Stimulated activated CD4-positive, alpha-beta T cell treated with anti-CD3 and anti-CD28 coated beads, Interleukin-12 subunit alpha, Interleukin-12 subunit beta, amount 100 ng/mL, for 4 hours (primary cell): ENCODE measurements at places on chromosomes 3 and 15.
A peak's percentile ranks its signal among the peaks of the same experiment; 100 is the strongest.

DNA sequence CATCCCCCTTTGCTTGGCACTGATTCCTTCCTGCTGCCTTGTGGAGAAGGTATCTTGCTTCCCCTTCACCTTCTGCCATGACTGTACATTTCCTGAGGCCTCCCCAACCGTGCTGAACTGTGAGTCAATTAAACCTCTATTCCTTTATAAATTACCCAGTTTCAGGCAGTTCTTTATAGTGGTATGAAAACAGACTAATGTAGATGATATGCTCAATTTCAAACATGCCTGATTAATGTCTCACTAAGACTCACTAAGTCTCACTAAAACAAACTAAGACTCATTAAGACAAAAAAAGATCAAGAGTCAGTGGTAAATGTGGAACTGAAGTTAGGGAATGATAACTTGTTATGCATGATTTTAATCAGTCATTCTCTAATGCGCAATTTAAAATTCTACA lies 606.6 kb downstream of the RBMS3 start:
- no peak for DNase-seq

- DNase-seq, result no peak
Measured at GRCh38 chr15:101804941-101805340, 1.6 kb downstream of the OR4F6 start.

GRCh38 chr3:46479021-46479420 lies 14.3 kb upstream of the LTF start:
- DNase-seq, result no peak

- no peak for DNase-seq
Measured at GRCh38 chr15:43187544-43188155, 2.4 kb downstream of the CCNDBP1 start.

DNA sequence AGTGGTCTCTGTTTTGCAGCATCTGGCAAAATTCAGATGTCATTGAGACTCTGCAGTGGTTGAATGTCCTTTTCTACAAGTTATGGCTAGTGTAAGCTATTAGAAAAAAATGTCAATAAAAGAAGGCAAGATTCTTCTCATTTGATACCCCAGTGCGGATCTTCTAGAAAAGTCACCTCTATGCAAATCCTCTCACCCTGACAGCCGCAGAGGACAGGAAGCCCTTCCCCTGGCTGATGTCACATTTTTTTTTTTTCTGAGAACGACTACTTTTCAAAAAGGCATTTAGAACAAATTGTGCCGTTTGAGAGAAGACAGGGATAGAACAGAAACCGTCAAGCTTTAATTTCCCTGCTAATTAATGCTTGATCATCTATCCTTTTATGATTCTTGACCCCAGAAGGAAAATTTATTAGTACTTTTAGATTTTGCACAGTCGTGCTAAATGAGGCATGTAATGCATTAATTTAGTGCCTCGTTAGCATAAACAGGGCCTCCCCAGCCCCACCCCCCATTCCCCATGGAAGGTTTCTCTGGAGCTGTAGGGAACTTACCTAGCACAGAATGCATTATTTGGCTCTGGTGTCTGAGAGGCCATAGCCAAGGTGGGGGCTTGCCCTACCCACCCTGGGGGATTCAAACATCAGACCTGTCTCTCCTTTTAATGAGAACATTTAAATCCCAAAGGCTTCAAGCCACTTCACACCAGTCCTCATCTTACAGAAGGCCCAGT lies 183.8 kb downstream of the OPA1 start:
- no peak for DNase-seq

GRCh38 chr15:78983146-78983918 lies 38.5 kb upstream of the CTSH start:
- no peak for DNase-seq

DNA sequence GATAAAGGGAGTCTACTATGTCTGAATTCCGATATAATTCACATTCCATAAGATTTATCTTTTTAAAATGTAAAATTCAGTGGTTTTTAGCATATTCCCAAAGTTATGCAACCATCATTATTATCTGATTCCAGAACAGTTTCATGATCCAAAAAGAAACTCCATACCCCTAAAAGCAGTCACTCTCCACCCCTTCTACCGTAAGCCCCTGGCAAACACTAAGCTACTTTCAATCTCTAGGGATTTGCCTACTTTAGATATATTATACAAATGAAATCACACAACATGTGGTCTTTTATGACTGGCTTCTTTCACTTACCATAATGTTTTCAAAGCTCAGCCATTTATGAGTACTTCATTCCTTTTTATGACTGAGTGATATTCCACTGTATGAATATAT lies 65.6 kb downstream of the TMEM212 start:
- no peak for DNase-seq

GRCh38 chr3:166570102-166570501 lies 732.9 kb upstream of the BCHE start:
- no peak for DNase-seq

DNA sequence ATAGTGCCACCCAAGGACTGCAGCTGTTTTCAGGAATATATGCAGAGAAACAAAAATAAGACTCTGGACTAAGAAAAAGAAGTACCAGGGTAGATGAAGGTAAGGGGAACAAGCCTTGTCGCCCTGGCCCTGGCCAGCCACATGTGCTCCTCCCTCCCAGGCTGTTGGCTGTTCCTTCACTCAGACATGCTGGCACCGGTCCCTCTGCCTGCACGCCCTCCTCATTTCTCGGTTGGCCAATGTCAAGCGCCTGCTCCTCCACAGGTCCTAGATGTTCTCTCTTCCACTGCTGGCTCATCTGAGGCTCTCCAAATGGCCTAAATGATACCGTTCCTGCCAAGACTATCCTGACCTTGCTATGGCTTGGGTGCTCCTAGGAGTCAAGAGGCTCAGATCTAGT lies 288.4 kb upstream of the LYSMD4 start:
- no peak for DNase-seq

GRCh38 chr3:52061121-52061910 lies 4.9 kb upstream of the DUSP7 start:
- no peak for DNase-seq

GRCh38 chr3:195558602-195559001 lies 15.5 kb upstream of the PPP1R2 start:
- DNase-seq, result no peak

DNA sequence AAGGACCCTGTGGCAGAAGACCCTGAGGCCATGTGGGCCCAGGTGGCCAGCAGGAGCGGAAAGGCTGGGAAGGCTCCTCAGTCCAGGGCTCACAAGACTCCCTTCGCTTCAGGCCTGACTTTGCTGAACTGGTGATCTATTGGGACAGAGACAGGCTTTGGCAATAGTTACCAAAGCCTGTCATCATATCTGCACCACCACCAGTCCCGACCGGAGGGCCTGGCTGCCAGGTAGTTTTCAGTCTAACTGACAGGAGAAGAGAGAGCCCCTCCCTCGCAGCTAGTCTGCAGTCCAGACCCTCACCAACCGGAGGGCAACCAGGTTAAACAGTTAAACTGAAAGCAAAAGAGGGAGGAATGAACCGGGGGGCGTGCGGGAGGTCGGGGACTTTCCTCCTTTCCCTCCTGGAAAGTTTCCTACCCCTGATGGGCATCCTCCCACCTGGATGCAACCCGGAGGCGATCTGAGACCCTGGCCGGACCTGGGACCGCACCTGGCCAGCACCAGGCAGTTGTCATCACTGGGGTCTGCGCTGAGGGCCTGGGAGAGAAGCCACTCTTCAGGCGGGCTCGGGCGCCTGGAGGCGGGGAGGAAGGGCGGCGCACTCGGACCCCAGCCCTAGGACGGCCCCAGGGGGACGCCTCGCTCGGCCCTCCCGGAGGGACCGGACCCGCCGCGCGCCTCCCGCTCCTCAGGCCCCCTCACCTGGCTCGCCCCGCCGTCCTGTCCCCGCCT lies 435 bp downstream of the RAB27A start:
- peak; percentile 37 for DNase-seq

- DNase-seq, result no peak
Measured at GRCh38 chr3:127089486-127090145, 103.3 kb upstream of the PRR23E start.

- DNase-seq, result no peak
Measured at GRCh38 chr3:72078676-72079368, 293.9 kb upstream of the PROK2 start.

GRCh38 chr3:16728770-16729745 lies 123.8 kb upstream of the DAZL start:
- DNase-seq, result no peak

DNA sequence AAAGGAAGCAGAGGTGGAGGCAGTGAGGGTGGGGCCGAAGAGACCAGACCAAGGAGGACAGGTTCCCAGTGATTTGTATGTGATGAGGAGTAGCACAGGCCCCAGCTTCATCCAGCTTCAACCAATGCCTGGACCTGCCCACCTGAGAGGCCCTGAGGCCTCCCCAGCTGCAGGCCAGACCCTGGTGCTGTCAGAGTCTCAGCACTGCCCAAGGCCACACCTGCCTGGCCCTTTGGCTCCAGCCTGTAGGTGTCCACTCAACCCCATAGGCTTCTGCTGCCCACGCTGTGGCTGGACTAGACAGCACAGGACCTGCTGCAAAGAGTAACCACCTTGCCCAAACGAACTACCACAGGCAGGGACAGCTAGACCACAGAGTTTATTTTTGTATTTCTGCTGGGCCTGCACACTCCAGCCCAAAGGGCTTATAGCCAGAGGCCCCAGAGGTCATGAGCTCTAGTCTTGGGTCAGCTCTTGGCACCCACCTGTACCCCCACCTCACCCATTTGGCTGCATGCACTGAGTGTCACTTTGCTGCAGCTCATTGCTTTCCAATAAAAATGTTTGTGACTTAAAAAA lies 81.9 kb upstream of the CDV3 start:
- DNase-seq, result no peak

DNA sequence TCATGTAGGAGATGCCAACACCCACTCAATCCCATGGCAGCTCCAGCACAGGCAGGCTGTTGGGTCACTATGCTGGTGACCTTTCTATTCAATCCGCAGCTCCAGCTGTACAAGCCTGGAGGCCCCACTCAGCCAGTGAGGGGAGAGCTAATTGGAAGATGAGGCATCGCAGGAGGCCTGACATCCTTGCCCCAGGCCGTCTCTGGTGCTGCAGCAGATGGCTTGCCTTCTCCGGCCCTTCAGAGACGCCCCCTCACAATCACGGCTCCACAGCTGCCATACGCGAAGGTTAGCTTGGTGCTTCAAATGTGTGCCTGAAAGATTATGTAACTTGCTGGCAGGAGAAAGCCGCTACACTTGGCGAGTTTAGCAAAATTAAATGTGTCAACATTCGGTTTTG lies 104.2 kb upstream of the CLSTN2 start:
- DNase-seq, result no peak

DNA sequence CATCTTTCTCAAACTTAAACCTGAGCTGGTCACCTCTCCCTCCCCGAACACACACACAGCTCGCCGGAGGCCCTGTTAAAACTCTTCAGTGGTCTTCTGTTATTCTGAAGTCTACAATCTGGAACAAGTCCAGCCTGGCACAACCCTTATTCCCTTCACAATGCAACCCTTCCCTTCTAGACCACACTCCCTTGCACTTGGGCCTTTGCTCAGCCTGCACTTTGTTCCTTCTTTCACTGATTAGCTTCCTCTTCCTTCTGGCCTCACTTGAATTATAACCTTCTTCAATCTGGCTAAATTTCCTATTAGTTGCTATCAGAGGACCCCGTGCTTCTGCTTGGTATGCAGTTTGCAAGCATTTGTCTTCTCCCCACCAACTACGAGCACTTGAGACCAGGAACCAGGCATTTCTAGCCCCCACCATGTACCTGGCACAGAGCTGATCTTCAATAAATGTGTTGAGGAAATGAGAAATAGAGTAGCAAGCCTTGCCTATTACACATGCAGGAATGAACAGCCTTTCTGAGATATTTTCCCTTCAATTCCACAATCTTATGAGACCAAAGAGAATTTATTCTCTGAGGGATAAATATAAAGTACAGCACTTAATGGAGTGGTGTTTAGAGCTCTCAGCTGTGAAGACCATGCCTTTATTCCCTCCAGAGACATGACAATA lies 663.1 kb upstream of the ADAMTS9 start:
- DNase-seq, result no peak
